Osteocyte (in vitro differentiated cells): ENCODE measurements at places on chromosomes 7 and 10. TPM values are rescaled to one million over a fixed set of nuclear protein-coding genes. Genes with fewer than 3 reads are reported as not detected.
A peak's percentile ranks its signal among the peaks of the same experiment; 100 is the strongest.

- no peak overlapping the region for H3K4me3 ChIP-seq
- peaks cover 3% of the 10 kb centered on the region for H3K4me1 ChIP-seq
- no peak for DNase-seq
Observed at GRCh38 chr10:15229268-15229667, 60.8 kb upstream of the NMT2 start.

DNA sequence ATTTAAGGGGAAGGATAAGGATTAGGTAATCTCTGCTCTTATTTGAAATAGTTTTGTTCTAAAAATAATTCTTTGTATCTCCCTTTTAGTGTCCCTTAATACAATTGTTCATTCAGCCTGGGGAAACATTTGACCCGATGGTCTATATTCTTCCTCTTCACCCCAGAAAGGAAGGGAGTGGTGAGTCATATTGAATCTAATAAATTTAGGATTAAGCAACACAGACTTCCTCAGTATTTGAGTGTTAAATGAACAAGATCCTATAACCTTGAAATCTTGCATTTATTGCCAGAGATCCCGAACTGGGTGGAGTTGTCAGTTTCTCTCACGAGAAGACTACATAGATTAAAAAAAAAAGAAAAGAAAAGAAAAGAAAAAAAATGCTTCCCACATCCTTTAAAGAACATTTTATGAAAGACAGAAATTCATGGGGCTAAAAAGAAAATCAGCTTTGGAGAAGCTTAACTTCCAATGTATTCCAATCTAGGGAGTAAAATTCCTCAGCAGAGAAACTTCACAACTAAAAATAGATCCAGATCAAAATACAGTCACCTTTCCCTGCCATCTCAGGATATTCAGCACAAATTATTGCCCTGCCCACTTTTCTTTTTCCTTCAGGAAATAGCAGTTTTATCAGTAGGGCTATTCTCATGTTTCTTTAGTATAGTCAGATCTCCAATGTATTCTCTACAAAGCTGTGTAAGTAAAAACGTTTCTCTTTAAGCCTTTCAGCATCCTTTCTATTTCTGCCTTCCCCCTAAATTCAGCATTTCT lies 82.2 kb downstream of the SEMA3D start:
- H3K27me3 ChIP-seq: no peaks in the 10 kb centered on the region
- H3K36me3 ChIP-seq: no peaks in the 10 kb centered on the region
- no peak overlapping the region for H3K4me3 ChIP-seq
- peak overlapping the region; percentile 64 for H3K27ac ChIP-seq
- DNase-seq: no peak
- peaks cover 34% of the 10 kb centered on the region for H3K4me1 ChIP-seq

HABP2 gene
- 0.11 and 0.18 TPM in 2 replicates for total RNA-seq

GRCh38 chr7:16702441-16702840 lies 51.1 kb upstream of the TSPAN13 start:
- no peak overlapping the region for H3K4me3 ChIP-seq
- H3K27me3 ChIP-seq: no peaks in the 10 kb centered on the region
- peaks cover 38% of the 10 kb centered on the region for H3K36me3 ChIP-seq
- H3K27ac ChIP-seq: no peak overlapping the region

CFAP70 gene
- 0.86 and 1.2 TPM in 2 replicates for total RNA-seq

DNA sequence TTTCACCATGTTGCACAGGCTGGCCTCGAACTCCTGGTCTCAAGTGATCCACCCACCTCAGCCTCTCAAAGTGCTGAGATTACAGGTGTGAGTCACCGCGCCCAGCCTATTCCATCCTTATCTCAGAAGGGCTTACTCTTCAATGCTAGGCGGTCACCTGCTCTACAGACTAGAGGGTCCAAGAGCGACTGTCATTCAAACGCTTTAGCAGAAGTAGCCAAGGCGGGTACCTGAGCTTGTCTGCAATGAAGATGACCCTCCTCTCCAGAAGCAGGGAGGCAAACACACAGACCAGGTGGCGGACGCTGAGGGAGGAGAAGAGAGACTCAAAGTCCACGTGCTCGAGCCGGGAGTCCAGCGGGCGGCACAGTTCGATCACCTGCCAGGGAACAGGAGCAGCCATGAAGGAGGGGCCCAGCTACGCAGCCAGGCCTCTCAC lies 65.1 kb upstream of the MKRN1 start:
- H3K27me3 ChIP-seq: no peaks in the 10 kb centered on the region
- H3K4me3 ChIP-seq: no peak overlapping the region
- peaks cover 27% of the 10 kb centered on the region for H3K4me1 ChIP-seq
- DNase-seq: no peak
- peak overlapping the region; percentile 14 for H3K27ac ChIP-seq

VPS37D gene
- 5.0 and 6.2 TPM in 2 replicates for total RNA-seq

DNA sequence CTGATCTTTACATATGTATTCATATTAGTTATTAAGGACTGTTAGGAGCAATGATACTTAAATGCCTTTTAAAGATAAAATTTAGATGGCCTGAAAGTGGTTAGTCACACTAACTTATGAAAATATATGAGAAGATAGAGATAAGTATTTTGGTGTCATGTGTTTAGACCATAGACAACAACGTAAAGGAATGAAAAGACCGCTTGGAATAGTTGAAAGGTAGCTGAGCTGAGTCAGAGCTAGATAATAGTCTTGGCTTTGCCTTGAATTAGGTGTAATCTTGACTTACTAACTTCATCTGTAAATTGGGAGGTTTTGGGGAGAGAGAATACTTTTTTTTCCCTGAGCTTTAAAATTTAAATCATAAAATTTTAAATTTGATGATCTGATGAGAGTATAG lies 127.0 kb downstream of the LYZL1 start:
- H3K36me3 ChIP-seq: no peaks in the 10 kb centered on the region
- H3K27me3 ChIP-seq: peaks cover 46% of the 10 kb centered on the region
- H3K4me1 ChIP-seq: no peaks in the 10 kb centered on the region
- H3K4me3 ChIP-seq: no peak overlapping the region

DNA sequence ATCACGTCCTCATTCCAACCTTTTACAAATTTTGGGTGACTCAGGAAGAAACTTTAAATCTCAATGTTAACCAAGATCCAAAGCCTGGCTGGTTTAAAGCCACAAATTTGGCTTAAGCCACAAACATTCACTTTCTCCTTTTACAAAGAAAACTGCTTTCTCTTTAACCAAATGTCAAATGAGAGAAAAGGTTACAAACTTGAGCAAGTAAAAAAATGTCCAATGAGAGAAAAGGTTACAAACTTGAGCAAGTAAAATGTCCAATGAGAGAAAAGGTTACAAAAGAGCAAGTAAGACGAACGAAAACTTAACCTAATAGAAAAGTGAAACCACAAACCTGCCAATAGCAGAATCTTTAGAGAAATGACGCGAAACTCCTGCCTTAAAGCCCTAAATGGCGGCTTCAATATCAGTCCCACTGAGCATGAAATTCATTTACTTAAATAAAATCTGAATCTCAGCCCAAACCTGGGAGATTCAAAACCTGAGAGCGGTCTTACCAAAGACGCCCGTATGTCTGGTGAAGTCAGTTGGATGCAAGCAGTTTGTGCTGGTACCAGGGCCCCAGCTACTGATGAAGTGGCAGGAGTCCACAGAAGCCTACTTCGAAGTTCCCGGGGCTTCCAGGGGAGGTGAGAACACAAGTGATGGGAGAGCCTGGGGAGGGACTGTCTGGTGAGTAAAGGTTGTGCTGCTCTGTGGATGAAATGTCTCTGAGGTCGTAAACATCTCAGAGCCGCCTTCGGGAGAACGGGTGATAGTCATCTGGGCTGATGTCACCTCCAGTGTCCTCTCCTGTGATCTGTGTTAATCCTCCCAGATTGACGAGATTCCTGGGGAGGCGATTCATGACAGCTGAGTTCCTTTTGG lies 74.6 kb downstream of the PAXIP1 start:
- peaks cover 10% of the 10 kb centered on the region for H3K4me1 ChIP-seq
- peak overlapping the region; percentile 74 for H3K27ac ChIP-seq
- no peaks in the 10 kb centered on the region for H3K36me3 ChIP-seq
- H3K4me3 ChIP-seq: peak overlapping the region; percentile 70
- H3K27me3 ChIP-seq: peaks cover 24% of the 10 kb centered on the region
- peak; percentile 77 for DNase-seq

GRCh38 chr7:43879477-43879876 lies 10.2 kb upstream of the MRPS24 start:
- no peak overlapping the region for H3K4me3 ChIP-seq
- H3K27ac ChIP-seq: peak overlapping the region; percentile 43
- no peak for DNase-seq
- H3K36me3 ChIP-seq: peaks cover 63% of the 10 kb centered on the region
- H3K27me3 ChIP-seq: no peaks in the 10 kb centered on the region

GRCh38 chr10:103451831-103452505 lies at the start of gene CALHM2:
Gene CALHM2 (minus strand): TSS chr10:103452370. CDS start chr10:103449941, 2,429 bp downstream.
- DNase-seq: no peak
- H3K4me1 ChIP-seq: peaks cover 35% of the 10 kb centered on the region
- peak within 1 kb of the TSS; percentile 83 for H3K27ac ChIP-seq
- no peaks in the 10 kb centered on the region for H3K27me3 ChIP-seq
- H3K36me3 ChIP-seq: peaks cover 4% of the 10 kb centered on the region
- peak within 1 kb of the TSS; percentile 38 for H3K4me3 ChIP-seq

DNA sequence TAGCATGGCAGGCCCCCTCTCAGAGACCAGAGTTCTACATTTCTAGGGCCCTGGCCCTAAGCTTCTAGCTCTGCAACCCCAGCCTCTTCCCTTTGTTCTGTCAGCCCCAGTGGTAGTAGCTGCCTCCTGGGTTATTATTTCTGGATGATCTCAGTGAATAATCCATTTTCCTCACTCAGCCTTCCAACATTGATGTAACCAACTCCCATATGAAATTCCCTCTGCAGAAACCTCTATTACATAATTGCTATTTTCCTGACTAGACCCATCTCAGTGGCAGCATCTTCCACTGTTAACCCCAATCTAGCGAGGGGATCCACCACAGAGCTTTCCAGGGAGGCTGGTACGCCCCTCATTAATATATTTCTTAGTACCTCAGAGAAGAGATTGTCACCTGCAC lies 49.8 kb downstream of the FHIP2A start:
- DNase-seq: no peak
- H3K27me3 ChIP-seq: no peaks in the 10 kb centered on the region
- peaks cover 63% of the 10 kb centered on the region for H3K4me1 ChIP-seq
- no peak overlapping the region for H3K27ac ChIP-seq
- no peak overlapping the region for H3K4me3 ChIP-seq

RTKN2 gene
- 1.9 and 2.4 TPM in 2 replicates for total RNA-seq

- no peak for DNase-seq
- H3K4me3 ChIP-seq: no peak overlapping the region
Observed at GRCh38 chr10:71770255-71770654, 3.1 kb downstream of the VSIR start.

DNA sequence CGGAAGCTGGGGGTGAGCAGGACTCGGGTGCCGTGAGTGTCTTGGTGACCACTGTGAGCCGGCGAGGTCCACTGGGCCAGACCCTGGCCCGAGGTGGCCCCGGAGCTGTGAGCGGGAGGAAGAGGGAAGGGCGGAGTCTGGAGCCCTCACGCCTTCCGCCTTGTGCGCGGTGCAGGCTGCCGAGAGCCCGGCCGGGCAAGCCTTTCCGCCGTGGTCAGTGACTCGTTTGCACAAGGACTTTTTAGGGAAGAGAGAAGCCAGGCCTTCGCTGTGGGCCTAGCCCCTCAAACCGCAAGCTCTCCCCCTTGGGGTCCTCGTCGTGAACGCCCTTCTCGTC lies 40.9 kb upstream of the ZNF32 start:
- H3K4me3 ChIP-seq: peak overlapping the region; percentile 82
- H3K27me3 ChIP-seq: peaks cover 16% of the 10 kb centered on the region
- peaks cover 13% of the 10 kb centered on the region for H3K4me1 ChIP-seq
- DNase-seq: no peak

TAS2R3 gene
- 1.6 and 2.6 TPM in 2 replicates for total RNA-seq

DNA sequence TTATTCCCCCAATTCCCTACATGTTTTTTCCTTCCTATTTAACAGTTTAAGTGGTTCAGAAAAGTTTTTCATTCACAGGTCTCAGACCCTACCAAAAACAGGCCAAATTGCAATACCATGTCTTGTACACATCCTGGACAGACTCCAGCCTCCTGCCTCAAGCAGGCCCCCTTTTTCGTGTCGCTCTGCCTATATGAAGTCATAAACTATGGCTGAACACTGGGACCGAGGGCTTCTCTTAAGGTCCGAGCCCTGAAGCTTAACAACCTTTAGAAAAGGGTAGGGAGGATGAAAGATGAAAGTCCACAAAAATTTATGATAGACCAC lies 1.4 kb downstream of the FBXW4 start:
- no peak for DNase-seq
- peaks cover 28% of the 10 kb centered on the region for H3K4me1 ChIP-seq
- H3K27ac ChIP-seq: peak overlapping the region; percentile 99
- peak overlapping the region; percentile 96 for H3K4me3 ChIP-seq
- peaks cover 4% of the 10 kb centered on the region for H3K36me3 ChIP-seq
- H3K27me3 ChIP-seq: no peaks in the 10 kb centered on the region

AOAH gene
- total RNA-seq: not detected in 2 replicates

DNA sequence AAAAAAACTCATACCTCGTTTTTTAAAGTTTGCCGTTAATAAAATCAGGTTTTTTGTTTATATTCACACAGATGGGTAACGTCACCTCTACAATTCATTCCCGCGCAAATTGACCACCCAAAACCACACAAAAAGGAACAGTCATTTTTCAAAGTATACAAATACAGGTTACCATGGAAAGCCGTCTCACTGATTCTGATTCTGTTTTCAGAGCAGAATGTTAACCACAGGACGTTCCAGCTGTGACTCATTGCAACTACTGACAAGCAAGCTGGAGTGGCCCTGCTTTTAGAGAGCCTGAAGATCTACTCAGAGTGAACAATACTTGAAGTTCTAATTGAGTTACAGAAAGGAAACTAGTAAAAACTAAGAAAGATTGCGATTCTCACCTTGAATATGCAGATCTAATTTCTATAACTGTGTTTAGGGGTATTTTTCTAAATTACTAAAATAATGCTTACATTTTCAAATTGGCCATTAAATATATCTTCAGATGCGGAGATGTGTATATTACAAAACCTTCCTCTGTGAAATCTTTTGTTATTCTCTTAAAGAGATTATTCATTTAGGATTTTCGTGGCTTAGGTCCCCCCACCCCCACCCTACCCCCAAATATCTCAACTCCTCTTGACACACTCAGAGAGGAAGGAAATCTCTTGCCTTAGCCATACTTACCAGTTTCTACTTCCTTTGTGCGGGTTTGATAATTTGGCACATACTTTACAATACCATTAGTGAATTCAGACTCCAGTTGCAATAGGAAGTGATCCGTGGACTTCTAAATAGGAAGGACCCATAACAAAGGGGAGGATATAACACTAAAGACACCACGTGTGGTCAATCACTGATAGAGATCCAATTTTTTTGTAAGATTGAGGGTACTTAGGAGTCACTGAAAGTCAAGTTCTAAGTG lies 106.0 kb downstream of the CUBN start:
- peak overlapping the region; percentile 98 for H3K27ac ChIP-seq
- H3K36me3 ChIP-seq: no peaks in the 10 kb centered on the region
- no peak for DNase-seq
- H3K4me3 ChIP-seq: peak overlapping the region; percentile 8

- H3K4me1 ChIP-seq: no peaks in the 10 kb centered on the region
- H3K27ac ChIP-seq: no peak overlapping the region
- DNase-seq: no peak
- no peak overlapping the region for H3K4me3 ChIP-seq
- no peaks in the 10 kb centered on the region for H3K36me3 ChIP-seq
Observed at GRCh38 chr10:98078774-98079173, 48.4 kb upstream of the CRTAC1 start.

- DNase-seq: no peak
- no peaks in the 10 kb centered on the region for H3K4me1 ChIP-seq
- no peak overlapping the region for H3K27ac ChIP-seq
Observed at GRCh38 chr10:23540401-23541030, 101.6 kb downstream of the OTUD1 start.
